ENCODE measurements at places on chromosomes 5 and 9.

GRCh38 chr5:169318556-169318955 lies 17.6 kb upstream of the SLIT3 start:
- DNase-seq, result no peak

- DNase-seq, result no peak
These were observed 297.0 kb downstream of the ARHGEF28 start for GRCh38 chr5:73922875-73923557.

GRCh38 chr9:119005162-119005561 lies 364.1 kb downstream of the BRINP1 start:
- DNase-seq, result no peak

DNA sequence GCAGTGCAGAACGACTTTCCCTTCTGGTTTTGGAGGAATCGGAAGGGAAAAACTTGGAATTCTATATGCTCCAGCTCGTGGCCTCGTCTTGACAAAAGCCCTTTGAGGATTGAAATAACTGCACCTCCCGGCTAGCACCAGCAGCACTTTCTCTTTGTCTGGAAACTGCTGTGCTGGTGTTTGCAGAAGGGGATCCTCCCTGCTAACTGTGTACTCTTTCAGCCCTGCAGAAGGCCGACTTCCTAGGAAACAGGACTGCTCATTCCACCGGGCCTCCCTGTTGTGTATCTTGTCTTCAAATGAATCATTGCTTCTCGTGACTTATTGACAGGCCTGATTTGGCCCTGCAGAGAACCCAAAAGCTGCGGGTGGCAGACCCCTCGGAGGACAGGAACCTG lies 23.6 kb downstream of the STC2 start:
- no peak for DNase-seq

DNA sequence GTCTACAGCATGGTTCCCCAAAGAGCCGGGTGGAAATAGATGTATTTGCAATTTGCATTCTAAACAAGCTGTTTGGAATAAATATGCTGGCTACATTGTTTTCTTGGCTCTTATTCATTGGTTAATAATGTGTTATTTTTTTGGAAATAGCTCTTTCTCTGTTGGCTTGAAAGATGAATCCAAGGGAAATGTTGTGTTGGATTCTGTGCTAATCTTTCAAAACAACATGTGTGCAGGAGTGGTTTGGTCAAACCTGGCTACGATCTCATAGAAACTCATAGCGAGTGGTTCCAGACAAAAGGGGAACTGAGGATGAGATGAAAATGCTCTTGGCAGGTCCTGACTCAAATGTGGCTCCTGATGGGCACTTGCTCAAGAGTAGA lies 63.7 kb upstream of the CXCL14 start:
- no peak for DNase-seq

- DNase-seq, result no peak
These were observed 365.2 kb downstream of the PDE4D start for GRCh38 chr5:59528202-59528862.

- DNase-seq, result no peak
These were observed 11.6 kb upstream of the TNFAIP8 start for GRCh38 chr5:119344231-119344630.

DNA sequence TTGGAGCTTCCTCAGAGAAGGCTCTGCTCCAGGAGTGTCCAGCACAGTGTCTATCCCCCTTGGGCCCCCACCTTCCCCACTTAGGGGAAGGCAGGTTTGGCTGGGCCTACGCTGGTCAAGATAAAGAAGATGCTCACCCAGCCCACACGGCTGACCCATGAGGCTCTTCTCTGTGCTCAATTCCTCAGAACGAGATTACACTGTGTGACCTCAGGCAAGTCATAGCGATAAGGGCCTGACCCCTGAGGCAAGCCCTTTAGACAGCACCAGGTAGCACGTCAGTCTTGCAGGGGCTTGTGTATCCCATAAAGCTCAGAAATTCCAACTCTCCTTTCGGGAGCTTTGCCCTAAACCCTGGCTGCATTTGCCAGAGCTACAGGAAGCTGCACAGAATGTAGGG lies 32.6 kb downstream of the CORO2A start:
- DNase-seq, result no peak

GRCh38 chr5:134833340-134834032 lies 12.3 kb upstream of the C5orf24 start:
- no peak for DNase-seq

GRCh38 chr9:130663258-130663976 lies 977 bp upstream of the PRDM12 start:
- no peak for DNase-seq

- DNase-seq, result no peak
These were observed 212.4 kb upstream of the GLRA1 start for GRCh38 chr5:152137063-152137462.

GRCh38 chr5:66198837-66199236 lies 54.7 kb downstream of the SREK1 start:
- DNase-seq, result no peak

GRCh38 chr5:151885138-151885908 lies 39.3 kb downstream of the GLRA1 start:
- DNase-seq, result no peak

DNA sequence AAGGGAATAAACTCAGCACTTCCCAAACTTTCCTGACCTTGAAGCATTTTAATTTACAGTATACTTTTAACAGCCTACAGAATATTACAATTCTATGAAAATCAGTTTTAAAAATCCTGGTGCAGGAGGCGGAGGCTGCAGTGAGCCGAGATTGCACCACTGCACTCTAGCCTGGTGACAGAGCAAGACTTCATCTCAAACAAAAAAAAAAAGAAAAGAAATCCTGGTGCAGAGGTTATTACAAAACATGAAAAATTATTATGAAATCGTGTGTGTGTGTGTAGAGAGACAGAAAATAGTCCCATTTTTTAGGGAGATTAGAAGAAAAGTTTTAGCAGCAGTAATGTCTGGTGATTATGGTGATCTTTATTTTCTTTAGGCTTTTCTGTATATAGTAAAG lies 26.9 kb downstream of the GOLPH3 start:
- no peak for DNase-seq

- no peak for DNase-seq
These were observed 199.3 kb upstream of the ADAMTSL1 start for GRCh38 chr9:18274693-18275092.

DNA sequence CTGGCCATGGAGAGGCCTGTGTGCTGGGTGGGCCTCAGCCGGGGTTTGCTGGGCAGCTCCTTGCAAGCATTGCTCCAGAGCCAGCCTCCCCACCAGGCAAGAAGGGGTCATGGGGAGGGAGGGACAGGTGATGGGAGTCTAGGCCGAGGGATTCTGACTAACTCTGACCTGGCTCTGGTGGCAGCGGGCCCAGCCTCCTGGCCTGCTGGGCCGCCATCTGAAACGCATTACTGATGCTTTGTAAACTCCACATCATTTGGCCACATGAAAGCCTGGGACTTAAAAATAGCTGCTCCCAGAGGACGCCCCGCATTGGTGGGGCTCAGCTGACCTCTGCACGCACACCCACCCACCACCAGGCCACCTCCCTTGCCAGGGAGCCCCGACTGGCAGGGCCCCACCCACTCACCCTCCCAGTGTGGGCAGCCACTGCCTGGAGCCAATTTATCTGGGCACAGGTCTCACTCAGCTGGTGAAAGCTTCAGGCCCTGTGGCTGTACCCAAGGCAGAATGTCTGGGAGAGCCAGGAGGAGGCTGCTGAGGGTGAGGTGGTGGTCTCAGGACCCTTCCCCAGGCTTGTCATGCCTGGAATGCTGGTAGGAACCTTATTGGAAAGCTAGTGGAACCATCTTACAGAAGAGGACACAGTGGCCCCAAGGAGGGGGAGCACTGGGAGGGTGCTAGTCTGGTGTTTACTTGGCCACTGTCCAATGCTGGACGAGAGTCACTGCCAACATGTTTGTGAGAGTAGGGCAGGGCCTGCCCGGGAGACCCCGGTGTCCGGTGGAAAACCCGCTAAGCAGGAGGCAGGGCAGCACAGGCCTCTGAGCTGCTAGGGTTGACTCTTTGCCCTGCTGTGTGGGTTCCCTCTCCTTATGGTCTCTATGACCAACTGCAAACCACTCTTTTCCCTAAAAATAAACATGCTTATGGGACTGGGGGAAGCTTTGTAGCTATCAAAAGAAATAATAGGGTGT lies 10.8 kb downstream of the TCF7 start:
- DNase-seq, result peak; percentile 18

DNA sequence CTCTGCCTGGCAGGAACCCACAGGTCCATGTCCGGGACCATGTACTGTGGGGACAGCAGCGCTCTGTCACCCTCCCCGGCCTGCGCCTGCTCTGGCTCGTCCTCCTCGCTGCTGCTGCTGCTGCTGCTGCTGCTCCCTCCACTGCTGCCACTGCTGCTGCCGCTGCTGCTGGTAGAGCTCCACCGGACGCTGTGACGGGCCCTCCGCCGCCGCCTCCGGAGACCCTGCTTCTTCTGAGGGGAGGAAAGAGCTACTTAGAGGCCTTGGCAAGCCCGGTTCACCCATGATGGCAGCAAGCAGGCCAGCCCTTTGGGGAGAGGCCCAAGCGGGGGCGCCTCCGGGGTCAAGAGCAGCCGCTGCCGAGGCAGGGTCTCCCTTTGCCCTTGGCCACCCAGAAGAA lies 10.0 kb upstream of the CARD9 start:
- DNase-seq, result no peak

DNA sequence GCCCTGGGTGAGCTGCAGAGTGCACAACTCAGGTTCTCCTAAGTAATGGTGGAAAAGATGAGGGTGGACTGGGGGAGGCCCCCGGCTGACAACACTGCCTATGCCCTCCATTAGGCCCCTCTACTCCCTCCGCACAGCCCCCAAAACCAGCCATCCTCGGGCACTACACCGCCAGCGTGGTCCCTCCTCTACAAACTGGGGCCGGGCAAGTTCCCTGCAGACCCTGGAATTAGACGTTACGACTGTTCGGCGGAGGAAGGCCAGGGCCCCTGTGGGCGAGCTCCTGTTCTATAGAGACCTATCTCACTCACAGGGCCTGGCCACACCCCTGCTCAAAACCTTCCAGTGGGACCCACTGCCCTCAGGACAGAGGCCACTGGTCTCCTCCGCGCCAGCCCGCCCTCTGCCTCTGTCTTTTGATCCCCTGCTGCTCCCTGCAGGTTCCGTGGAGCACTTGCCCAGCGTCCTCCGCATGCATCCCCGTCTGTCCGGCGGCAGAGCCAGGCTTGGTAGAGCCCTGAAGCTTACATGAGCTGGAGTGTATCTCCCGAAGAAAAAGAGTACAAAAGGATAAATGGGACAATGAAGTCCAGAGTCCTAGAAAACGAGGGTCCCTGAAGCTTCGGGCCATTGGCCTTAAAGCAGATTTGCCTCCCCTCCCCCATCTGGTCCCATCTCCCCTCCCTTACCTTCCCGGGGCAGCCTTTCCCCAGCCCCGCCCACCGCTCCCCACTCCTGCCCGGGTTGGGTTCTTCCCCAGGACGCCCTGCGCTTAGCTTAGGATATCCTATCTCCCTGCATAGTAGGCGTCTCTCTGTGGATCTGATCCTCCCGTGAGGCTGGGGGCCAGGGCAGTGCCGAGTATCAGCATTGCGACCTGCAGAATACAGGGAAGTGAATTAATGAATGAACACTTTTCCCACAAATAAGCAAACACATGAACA lies 71.3 kb downstream of the HRH2 start:
- DNase-seq, result peak; percentile 8

DNA sequence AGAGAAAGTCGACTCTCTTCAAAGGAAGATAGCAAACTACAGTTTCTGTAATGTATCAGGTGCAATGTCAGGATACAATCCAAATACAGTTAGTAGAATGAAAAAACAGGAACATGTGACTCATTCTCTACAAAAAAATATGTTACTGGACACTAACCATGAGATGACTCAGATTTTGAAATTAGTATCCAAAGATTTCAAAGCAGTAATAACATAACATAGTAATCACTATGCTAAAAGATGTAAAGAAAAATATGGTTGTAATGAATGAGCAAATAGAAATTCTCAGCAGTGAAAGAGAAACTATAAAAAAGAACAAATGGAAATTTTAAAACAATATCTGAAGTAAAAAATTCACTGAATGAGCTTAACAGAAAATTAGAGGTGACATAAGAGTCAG lies 42.3 kb downstream of the SHOC1 start:
- DNase-seq, result no peak

GRCh38 chr5:94545870-94546625 lies 72.4 kb downstream of the KIAA0825 start:
- no peak for DNase-seq

- DNase-seq, result no peak
These were observed 2.3 kb downstream of the MAN2A1 start for GRCh38 chr5:109691996-109692395.

- no peak for DNase-seq
These were observed 178.4 kb upstream of the MAST4 start for GRCh38 chr5:66417781-66418180.

- DNase-seq, result no peak
These were observed 287.9 kb downstream of the MSX2 start for GRCh38 chr5:175012267-175012666.

GRCh38 chr9:24342457-24342856 lies 203.2 kb downstream of the IZUMO3 start:
- DNase-seq, result no peak

DNA sequence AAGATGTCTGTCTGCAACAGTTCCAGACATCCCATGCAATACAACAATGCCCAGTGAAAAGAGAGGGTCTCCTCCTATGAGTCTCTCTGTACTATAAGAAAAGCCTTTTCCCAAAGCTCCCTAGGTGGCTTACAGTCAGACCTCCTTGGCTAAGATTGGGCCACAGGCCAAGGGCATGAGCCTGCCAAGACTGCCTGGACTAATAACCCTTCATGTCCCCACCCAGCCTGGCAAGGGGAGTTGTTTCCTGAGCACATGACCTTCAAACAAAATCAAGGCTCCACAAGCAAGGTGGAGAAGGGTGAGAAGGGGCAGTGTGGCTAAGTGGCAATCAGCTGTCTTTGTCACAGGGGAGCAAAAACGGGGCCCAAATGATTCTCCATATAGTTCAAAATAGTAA lies 75.6 kb upstream of the ZSWIM6 start:
- no peak for DNase-seq

GRCh38 chr5:133818869-133819600 lies 149.4 kb downstream of the C5orf15 start:
- no peak for DNase-seq

DNA sequence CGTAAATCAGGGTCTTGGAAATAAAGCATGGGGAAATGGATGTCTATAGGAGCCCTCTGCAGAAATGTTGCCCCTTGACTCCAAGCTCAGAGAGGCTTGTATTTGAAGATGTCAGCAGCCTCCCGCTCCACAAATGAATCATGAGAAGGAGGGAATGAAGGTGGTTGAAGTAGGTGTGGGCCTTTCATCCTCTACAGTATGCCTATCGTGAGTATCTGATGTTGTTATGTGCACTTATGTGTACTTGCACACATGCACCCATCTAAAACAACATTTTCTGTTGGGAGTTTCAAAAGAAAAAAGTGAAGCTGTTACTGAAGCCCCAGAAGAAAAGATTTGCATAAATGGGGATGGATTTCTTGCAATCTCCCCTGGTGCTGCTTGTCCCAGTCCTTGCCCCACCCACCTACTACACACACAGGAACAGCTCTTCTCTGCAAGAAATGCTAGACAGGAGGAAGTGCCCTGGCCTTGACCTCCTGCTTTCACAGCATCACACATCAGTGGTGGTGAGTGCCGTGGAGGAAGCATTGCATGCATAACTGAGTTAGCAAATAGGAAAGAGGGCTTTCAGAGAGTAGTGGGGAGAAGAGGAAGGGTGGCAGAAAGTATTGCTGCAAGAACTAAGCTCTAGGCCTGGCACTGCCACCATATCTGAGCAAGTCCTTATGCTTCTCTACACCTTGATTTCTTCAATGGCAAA lies 156.1 kb downstream of the SNX18 start:
- DNase-seq, result no peak

GRCh38 chr9:96034553-96035122 lies 159.1 kb downstream of the ERCC6L2 start:
- DNase-seq, result no peak

Data from NCI-H1092 treated with DMSO at 0.1 percent for 48 hours (cell line).